ENCODE measurements at places on chromosomes 3 and 15. TPM values are rescaled to one million over a fixed set of nuclear protein-coding genes. Genes with fewer than 3 reads are reported as not detected.

DNA sequence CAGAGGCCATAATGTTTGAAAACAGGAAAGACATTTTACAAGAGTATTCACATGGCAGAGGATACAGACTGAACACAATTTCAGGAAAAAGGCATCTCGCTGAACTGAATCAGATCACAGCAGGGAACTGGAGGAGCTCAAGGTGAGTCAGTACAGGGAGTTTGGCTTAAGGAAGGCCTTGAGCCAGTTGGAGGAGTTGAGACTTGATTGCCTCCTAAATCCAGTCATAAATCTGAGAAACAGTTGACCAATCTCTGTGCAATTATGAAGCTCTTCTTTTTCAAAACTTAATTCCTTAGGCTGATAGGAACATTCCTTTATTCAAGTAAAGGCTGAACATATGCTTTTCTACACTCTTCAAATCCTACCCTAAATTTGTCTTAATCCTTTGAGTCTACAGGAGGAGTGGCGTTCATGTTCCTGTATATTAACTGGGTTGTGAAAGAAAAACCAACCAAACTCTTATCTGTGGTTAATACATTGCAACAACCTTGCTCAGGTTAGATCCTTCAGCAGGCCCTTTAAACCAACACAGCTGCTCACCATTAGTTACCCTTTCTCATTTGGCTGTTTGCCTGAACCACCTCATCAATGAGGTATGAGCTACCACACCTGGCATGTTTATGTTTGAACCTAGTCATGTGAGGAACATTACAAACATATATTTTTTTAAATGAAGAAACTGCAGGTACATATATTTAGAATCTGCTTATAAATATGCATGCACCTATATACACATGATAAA, 404.1 kb upstream of the ATP11B start:
- peak; percentile 56 for DNase-seq

- no peak for DNase-seq
Observed at GRCh38 chr3:44513513-44513912, 36.0 kb upstream of the ZNF445 start.

RARB gene
- 12.5 TPM for total RNA-seq

GRCh38 chr15:91021516-91022074, 799 bp downstream of the VPS33B start:
- DNase-seq = peak; percentile 54

- DNase-seq = no peak
Observed at GRCh38 chr3:87621667-87622066, 345.3 kb upstream of the POU1F1 start.

DNA sequence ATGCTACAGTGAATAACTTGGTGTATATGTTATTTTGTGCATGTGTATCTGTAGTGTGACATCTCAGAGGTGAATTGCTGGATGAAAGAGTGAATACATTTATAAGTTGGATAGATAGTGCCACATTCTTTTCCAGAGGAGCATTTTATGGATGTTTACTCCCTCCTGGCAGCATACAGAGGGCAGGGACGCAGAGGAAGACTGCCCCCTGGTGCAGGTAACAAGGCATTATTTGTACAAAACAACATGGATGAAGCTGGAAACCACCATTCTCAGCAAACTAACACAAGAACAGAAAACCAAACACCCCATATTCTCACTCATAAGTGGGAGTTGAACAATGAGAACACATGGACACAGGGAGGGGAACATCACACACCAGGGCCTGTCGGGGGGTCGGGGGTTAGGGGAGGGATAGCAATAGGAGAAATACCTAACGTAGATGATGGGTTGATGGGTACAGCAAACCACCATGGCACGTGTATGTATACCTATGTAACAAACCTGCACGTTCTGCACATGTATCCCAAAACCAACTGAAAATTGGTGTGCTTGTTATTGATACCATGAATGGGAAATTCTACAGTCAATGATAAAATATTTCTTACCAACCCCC, 57.9 kb upstream of the CTXND1 start:
- DNase-seq = no peak

GABRG3 gene
- total RNA-seq = not detected
